GM03348 (cell line): ENCODE measurements at places on chromosomes 6 and 20.

- no peak for DNase-seq
Observed at GRCh38 chr6:1380625-1381427, 8.6 kb upstream of the FOXF2 start.

GRCh38 chr20:53444401-53445149 is 149.1 kb downstream of the ZNF217 start:
- no peak for DNase-seq

- no peak for DNase-seq
Observed at GRCh38 chr20:19540392-19540791, 217.7 kb upstream of the RIN2 start.

GRCh38 chr6:16033214-16033613 is 95.7 kb upstream of the MYLIP start:
- no peak for DNase-seq

- DNase-seq = no peak
Observed at GRCh38 chr6:152587473-152587872, 49.7 kb downstream of the SYNE1 start.

DNA sequence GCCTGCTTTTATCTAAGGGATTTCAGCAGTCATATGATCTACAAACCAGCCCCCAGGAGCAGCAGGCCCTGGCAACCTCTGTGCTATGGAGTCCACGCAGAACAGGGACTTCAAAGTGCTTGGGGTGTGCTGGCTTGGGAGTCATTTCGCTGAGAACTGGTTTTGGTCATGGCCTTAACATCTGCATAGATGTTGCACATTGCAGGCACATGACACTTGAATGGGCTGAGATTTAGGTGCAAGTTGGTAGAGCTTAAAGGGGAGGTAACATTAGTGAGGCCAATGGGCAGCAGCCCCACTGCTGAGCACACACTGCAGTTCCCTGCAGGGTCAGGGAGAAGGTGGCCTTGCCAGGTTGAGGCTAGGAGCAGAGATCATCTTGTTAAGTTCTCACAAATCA is 43.6 kb downstream of the RREB1 start:
- no peak for DNase-seq

DNA sequence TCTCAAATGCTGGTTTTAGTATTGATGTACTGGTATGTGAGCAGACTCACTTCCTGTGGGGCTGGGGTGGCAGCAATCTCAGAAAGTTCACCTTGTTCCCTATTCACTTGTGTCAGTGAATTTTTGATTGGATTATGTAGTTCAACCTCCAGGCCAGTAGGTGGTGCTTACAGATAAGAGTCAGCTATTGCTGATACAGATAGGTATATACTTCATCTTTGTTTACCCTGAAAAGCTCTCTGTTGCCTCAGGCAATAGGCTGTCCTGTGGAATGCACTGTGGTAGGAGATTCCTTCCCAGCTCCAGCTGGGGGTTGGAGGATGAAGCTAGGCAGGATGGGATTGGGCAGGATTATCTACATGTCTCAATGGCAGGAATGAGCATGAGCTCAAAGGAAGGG is 851.2 kb upstream of the EYS start:
- DNase-seq = no peak

DNA sequence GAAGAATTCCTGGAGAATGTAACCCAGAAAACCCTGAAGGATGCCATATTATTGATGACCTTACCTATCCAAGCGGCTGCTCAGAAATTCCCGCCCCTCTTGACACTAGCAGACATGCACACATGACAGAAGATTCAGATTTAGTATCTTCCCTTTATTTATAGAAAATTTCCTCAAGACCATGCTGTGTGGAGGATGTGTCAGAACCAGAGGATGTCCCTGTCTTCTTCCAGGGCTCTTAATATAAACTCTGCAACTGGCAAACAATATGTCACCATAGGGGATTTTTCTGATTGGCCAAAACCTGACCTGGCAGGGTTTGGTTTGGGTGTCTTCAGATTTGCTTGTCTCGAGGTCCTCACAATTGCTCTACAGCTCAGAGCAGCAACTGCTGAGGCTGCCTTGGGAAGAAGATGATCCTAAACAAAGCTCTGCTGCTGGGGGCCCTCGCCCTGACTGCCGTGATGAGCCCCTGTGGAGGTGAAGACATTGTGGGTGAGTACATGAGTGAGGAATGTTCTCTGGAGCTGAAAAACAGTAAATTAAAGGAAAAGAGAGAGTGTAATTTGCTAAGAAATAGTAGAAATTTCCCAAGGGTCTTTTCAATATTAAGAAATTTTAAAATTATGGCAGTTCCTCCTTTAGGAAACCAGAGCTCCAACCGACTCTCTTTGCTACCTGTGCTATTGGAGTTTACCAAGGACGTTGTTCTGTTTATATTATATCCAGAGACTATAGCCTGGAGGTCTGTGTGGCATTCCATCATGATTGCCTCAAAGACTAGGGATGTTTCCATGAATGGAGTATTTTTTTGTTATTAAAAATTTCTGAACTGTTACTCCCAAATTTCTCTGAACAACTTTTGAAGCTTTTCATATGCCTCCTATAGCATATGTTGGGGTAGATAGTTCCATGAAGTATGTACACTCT is at the start of gene HLA-DQA2:
Gene HLA-DQA2, plus strand, starts transcription at position 361 of the 930 bp plus-strand sequence. Its CDS starts 53 bp downstream, at position 414.
- no peak for DNase-seq

DNA sequence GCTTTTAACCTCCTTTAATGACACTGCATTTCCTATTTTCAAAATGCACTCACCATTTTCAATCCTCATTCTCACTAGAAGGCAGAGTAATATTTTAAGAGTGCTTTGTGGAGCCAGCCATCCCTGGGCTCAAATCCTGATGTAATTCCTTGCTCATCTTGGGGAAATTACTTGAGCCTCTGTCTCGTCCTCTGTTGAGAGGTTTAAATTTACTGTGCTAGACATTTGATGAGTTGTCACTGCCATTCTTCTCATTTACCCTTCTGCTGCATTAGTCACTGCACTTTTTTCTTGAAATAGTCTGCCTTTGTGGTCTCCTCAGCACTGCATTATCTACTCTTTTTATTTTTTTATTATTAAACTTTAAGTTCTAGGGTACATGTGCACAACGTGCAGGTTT is 150.0 kb upstream of the HDDC2 start:
- no peak for DNase-seq

GRCh38 chr20:60553095-60553494 is 594.9 kb downstream of the CDH26 start:
- DNase-seq = no peak
